Uterus (tissue), 4 donors: ENCODE measurements at places on chromosomes 16 and 17. TPM values are rescaled to one million over a fixed set of nuclear protein-coding genes. Genes with fewer than 3 reads are reported as not detected.

DNA sequence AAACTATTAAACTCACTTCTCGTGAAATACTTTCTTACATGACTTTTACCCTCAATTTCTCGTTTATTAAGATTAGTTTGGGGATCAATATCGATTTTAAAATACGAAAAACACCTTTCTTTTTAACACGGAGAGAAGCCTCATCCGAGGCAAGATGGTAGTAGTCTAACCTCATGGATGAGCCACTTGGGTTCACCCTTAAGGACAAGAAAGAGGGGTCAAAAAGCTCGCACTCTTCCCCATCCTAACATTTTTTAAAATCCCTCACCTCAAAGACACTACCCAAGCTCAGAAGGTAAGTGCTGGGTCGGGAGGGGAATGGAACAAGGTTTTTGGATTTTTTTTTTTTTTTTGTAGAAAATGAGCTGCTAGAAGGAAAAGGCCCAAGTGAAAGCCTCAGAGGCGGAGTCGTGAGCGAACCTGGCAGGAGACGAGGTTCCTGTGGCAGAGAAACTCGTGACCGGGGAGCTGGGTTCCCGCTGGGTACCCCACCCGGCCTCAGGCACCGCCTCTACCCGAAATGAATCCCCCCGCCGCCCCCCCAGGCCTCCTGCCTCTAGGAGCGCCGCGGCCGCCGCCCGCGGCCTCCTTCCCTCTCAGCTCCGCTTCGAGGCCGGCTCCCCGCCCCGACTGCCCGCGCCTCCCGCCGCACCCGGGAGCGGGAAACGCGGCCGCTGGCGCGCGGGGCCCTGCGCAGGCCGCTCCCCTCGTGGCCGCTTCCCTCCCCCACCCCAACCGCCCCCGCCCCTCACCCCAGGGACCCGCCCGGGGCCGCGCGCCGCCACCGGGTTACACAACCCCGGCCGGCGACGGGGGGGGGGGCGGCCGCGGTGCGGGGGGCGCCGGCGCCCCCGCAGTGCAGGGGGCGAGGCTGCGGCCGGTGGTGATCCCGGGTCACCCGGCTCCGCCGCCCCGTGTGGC, 1.6 kb downstream of the NUFIP2 start:
- peak; percentile 70 for DNase-seq

- DNase-seq, result no peak
Measured at GRCh38 chr16:25729188-25729915, 37.6 kb downstream of the HS3ST4 start.

- no peak for DNase-seq
Measured at GRCh38 chr17:9307313-9307998, 268.2 kb downstream of the STX8 start.

GRCh38 chr17:43040655-43041054, 15.6 kb downstream of the RND2 start:
- no peak for DNase-seq

Gene NR1D1
- total RNA-seq, result 92.1 TPM
